ENCODE measurements at places on chromosomes 5 and 9.

- DNase-seq = no peak
Measured at GRCh38 chr9:79731171-79731890, 159.6 kb downstream of the TLE4 start.

GRCh38 chr9:87587356-87587745 is 89.7 kb downstream of the DAPK1 start:
- no peak for DNase-seq

- DNase-seq = no peak
Measured at GRCh38 chr5:176774216-176775171, 35.9 kb upstream of the UNC5A start.

DNA sequence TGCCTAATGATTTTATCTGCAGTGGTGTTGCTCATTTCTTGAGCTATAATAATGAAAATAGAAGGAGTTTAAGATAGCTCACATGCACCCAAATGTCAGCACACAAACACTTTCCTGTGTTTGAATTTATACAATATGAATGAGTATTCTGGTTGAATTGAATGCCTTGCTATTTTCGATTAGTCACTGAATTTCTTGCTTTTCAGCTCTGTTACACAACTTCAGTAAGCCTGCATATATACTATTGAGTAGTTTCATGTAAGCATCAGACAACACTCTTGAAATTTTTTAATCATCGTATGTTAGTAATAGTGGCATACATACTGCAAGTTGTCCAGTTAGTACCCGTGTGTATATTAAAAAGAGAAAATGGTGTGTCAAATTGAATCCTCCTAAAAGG is 281.5 kb upstream of the GRIA1 start:
- peak; percentile 73 for DNase-seq

DNA sequence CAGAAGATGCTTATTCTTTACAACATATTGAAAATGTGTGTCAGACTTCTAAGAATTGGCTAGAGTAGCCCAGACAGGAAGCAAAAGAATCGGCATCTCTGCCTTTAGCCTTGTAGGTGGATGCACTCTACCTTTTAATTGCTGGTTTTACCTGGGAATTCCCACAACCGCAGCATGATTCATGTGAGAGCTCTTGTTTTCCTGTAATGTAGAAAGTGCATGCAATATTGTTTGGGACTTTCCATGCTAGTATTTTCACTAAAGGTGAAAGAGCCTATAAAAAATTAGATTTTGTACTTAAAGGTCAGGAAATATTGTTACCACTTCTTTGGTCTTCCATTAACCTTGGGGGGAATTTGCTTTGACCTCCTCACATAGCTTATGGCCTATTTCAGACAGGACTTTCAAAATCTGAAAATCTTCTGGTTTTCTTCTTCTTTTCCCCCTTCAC is 89.8 kb downstream of the NTRK2 start:
- no peak for DNase-seq

GRCh38 chr9:34600908-34601307 is 11.0 kb downstream of the RPP25L start:
- DNase-seq = no peak

GRCh38 chr9:74147906-74148305 is 349.2 kb upstream of the RORB start:
- no peak for DNase-seq

DNA sequence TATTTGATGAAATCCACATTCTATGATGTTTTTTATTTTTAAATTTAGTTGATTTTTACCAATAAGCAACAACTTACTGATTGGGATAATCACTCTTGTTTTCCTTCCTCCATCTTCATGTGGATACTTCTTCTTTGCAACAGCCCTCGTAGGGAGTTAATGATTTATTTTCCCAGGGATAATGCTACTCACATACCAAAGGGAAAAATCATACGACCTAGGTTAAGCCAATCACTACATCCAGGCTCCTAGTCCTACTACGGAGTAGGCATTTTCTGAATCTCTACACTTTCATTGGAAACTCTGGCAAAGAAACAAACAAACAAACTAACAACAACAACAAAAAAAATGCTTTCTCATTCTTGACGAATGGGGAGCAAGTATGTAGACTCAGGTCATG is 663.4 kb downstream of the PTPRD start:
- DNase-seq = no peak

GRCh38 chr5:177453852-177454396 is 7.3 kb downstream of the PRR7 start:
- DNase-seq = peak; percentile 45

DNA sequence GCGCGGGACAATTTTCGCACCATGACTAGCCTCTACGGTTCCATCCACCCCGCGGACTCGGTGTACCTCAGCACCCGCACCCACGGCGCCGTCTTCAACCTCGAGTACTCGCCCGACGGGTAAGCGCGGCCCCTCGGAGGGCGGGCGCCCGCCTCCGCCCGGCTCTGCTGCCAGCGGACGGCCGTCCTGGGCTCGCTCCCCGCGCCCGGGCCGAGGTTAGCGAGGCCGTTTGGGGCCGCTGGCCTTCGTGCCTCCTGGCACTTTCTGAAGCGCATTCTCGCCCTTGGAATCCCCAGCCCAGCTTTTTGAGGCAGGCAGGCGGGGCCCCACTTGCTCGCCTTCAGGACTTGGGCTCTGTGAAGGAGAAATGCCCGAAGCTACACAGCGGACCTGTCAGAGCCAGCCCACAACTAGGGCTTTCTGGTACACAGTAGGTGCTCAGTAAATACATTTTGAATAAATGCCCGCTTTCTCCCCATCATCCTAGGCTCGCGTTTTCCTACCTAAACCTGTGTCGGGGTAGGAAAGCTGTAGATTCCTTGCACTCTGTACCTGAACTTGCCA is 772 bp downstream of the DCAF10 start:
- DNase-seq = peak; percentile 29

All from cardiac fibroblast (primary cell).